ENCODE measurements at places on chromosomes 4 and X. TPM values are rescaled to one million over a fixed set of nuclear protein-coding genes. Genes with fewer than 3 reads are reported as not detected.

GRCh38 chr4:15779306-15779705 is 1.2 kb downstream of the CD38 start:
- peak; percentile 68 for DNase-seq

Gene CCKAR
- total RNA-seq, result not detected

Gene BMP3
- total RNA-seq, result not detected

- no peak for DNase-seq
Observed at GRCh38 chr4:13984991-13985800, 357.7 kb upstream of the BOD1L1 start.

Gene REELD1
- total RNA-seq, result not detected

Gene HPGDS
- 3.5 TPM for total RNA-seq

Gene ABCG2
- 0.97 TPM for total RNA-seq

Gene NHSL2
- total RNA-seq, result 3.7 TPM

DNA sequence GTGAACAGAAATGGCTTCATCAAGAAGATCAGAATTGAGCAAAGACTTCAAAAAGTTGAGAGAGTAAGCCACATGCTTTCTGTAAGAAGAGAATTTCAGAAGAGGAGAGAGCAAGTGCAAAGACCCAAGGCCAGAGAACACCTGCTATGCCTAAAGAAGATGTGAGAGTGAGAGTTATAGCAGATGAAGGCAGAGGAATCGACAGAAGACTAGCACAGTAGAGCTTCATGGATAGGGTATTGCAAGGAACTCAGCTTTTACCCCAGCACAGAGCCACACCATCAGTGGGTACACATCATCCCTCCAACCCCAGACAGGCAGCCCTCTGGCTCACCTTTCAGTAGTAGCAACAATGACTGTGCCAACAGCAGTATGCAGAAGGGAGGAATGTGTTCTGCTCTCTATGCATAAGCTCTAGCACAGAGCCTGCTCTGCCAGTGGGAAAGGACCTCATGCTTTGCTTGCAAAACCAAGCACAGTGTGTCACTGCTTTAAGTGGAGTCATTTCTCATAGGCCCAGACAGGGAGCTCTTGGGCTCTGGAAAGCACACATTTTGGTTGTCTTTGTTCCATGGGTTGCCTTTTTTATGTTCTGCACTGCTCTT is 318.6 kb downstream of the NAF1 start:
- DNase-seq, result no peak

Gene NKX3-2
- not detected for total RNA-seq

Gene HSFX3
- not detected for total RNA-seq

- DNase-seq, result no peak
Observed at GRCh38 chr4:6359536-6360308, 90.1 kb downstream of the WFS1 start.

GRCh38 chrX:24204331-24204730 is 54.8 kb downstream of the ZFX start:
- no peak for DNase-seq

DNA sequence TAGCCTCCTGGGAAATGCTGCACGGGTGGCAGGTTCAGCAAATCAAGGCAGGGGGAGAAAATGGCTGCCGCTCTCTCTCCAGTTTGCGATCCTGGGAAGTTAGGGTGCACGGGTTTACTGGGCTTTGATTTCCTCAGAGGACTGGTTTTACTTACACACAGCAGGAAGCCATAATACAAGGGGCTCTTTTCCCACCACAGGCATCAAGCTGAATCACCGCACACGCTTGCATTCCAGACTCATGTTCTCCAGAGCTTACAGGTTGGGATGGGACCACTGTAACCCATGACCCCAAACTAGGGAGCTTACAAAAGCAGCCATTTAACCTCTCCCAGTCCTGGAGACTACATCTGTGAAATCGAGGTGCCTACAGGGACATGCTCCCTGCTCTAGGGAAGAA is 159.8 kb downstream of the DHRSX start:
- no peak for DNase-seq

DNA sequence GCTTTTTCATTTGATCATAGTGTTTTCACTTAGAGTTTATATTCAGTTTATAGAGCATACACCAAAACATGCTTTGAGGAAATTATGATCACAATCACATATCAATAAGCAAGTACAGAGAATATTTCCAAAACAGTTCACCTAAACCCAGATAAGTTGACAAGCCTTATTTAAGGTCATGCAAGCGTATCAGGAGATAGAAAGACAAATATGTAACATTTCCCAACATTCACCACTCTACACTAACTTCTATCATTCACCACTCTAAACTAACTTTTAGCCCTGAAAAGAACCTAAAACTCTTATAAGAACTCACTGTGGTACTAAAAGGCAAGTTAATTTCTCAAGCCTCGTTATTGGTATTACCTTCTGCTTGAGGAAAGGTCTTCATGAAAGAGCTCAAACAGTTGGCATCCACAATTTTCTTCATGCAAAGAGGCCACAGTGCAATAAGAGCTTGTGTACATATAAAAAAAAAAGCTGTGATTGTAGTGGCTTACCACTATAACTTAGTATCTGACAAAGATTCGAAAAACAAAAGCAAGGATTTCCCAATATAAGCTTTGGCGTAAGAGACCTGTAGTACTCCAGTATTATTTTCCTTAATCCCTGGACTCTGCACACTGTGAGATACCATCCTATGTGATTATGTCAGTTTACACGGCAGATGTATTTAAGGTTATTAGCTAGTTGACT is 903.3 kb downstream of the STIM2 start:
- DNase-seq, result no peak

- no peak for DNase-seq
Observed at GRCh38 chr4:54547299-54548097, 110.3 kb upstream of the KIT start.

- DNase-seq, result no peak
Observed at GRCh38 chr4:186875476-186875875, 151.8 kb upstream of the FAT1 start.
